Stimulated activated CD4-positive, alpha-beta T cell treated with anti-CD3 and anti-CD28 coated beads, TNF-alpha, amount 100 ng/mL, for 48 hours (primary cell): ENCODE measurements at places on chromosomes 5 and 9.

GRCh38 chr5:10584714-10585517 is 21.0 kb downstream of the ANKRD33B start:
- no peak for DNase-seq

DNA sequence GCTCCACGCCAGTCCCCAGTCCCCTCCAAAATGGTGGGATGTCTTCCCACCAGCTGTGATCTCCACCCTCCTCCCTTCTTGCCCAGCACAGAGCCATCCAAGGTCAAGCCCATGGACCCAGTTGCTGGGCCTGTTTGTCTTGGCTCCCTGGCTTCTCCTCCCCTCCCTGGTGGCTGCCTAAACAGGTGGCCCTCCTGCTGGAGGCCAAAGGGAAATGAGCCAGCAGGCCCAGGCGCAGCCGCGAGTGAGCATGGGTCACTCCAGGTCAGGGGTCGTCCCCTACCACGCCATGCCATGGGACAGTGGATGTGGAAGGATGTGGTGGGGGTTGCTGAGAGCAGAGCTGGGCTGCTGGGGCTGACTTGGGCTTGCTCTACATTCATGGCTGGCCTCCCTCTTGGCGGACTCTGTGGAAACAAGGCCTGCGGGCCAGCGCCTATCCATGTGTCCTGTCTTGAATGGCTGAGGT is 33.6 kb downstream of the COL15A1 start:
- DNase-seq, result no peak

GRCh38 chr5:114010362-114010761 is 351.5 kb upstream of the KCNN2 start:
- DNase-seq, result no peak

GRCh38 chr5:172481011-172481800 is 26.9 kb upstream of the SH3PXD2B start:
- DNase-seq, result no peak

GRCh38 chr9:80556631-80557030 is 984.9 kb downstream of the TLE4 start:
- DNase-seq, result no peak

GRCh38 chr5:1351156-1351555 is 6.3 kb upstream of the CLPTM1L start:
- DNase-seq, result no peak

DNA sequence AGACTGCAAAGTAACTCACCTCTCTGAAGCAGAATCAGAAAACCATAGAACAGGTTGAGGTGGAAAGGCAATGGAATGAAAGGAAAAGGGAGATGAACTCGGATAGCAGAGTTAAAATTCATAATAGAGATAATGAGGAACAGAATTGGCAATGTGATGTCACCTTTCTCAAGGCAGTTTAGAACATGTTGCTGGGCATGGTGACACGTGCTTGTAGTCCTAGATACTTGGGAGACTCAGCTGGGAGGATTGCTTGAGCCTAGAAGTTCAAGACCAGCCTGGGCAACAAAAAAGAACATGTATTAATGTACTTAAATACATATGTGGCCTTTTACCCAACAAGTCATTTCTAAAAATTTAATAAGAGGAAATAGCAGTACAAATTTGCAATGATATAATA is 81.6 kb upstream of the MIER3 start:
- DNase-seq, result no peak
